SK-N-SH (cell line): ENCODE measurements at places on chromosomes 3 and 15. TPM values are rescaled to one million over a fixed set of nuclear protein-coding genes. Genes with fewer than 3 reads are reported as not detected.

DNA sequence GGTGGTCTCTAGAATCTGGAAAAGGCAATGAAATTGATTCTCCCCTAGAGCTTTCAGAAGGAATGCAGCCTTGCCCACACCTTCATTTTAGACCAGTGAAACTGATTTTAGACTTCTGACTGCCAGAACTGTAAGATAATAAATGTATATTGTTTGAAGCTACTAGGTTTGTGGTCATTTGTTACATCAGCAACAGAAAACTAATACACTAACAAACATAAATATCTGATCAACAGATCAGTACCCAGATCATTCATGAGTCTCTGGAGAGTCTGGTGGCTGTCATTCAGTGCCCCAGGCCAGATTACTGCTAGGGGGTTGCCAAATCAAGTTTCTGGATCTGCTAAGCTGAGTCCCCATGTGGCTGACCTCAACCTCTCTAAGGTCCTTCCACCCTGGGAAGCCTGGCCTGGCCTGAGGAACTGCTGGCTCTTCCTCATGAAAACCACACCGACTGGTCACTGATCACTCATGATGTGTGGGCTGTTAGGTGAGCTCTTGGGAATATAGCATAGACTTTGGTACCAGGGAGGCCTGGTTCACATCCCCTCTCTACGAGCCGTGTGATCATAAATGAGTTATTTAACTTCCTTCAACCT lies 11.1 kb upstream of the LACTB start:
- no peak overlapping the region for H3K27ac ChIP-seq
- H3K27me3 ChIP-seq, result no peaks in the 10 kb centered on the region
- no peak for DNase-seq

DNA sequence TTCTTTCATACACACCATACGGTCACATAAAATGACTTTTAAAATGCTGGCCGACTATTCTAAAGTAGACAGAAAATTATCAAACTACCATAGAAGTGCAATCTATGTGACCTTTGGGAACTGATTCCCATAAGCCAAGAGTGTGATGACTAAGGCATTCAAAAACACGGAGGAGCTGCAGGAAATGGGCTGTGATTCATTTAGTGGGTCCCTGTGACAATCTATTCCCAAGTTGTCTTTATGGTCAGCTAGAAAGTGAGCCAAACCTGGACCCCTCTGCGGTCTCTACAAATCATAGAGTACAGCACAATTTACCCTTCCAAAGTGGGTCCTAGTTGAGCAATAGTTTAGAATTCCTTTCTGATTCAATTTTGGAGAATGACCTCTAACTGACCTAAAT lies 251.5 kb upstream of the CBLB start:
- no peaks in the 10 kb centered on the region for H3K36me3 ChIP-seq
- H3K27me3 ChIP-seq, result no peaks in the 10 kb centered on the region
- H3K27ac ChIP-seq, result peak overlapping the region; percentile 81
- H3K4me3 ChIP-seq, result no peak overlapping the region
- no peak for DNase-seq

DNA sequence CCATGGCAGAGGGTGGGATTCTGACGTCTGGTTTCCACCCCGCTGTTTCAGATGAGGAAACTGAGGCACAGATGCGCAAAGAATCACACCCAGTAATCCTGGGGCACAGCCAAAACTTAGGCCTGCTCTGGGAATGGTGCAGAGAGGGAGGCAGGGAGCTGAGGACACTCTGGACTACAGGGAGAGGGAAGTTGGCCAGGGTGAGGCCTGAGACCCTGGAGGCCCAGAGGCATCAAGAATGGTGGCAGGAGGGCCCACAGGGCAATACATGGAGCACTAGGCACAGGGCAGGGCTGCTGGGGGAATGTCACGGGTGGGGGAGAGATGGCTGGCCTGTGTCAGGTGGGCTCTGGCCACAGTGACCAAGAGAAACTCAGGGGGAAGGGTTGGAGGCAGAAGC lies 63.6 kb downstream of the TLE3 start:
- H3K27me3 ChIP-seq, result peaks cover 25% of the 10 kb centered on the region
- peaks cover 25% of the 10 kb centered on the region; the same call in 1 of the 2 replicates for H3K4me1 ChIP-seq
- no peak for DNase-seq
- H3K36me3 ChIP-seq, result no peaks in the 10 kb centered on the region
- no peak overlapping the region for H3K27ac ChIP-seq

DNA sequence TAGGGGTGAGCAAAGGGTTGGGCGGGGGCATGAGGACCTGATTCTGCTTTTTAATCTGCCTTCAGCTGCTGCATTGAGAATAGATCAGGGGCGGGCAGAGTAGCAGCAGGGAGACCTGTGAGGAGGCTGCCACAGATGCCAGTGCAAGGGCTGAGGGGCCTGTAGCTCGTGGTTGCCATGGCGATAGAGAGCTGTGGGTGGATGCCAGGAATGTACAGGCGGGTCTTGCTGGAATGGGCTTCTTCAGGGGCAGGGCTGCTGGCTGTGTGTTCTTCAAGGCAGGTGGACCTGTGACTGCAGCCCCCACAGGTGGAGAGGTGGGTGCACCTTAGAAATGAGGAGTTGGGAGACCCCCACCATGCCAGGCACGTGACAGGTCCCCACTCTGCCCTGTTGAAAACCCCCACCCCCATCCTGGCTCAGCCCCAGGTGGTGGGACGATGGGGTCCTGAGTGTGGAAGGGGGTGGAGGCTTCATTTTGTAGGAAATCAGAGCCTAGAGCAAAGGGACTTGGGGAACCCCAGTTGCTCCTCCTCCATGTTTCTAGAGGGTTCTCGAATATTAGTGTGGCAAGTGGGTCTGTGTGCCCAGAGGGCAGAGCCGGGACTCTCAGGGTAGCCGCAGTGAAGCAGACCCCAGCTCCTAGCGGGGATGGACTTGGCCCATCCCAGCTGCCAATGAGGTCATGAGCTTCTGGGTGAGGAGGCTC lies 38.3 kb downstream of the SLC6A6 start:
- H3K4me1 ChIP-seq, result peaks cover 42% of the 10 kb centered on the region
- DNase-seq, result peak; percentile 88
- H3K27ac ChIP-seq, result no peak overlapping the region
- H3K36me3 ChIP-seq, result peaks cover 6% of the 10 kb centered on the region; the same call in 1 of the 2 replicates
- no peak overlapping the region for H3K4me3 ChIP-seq

DNA sequence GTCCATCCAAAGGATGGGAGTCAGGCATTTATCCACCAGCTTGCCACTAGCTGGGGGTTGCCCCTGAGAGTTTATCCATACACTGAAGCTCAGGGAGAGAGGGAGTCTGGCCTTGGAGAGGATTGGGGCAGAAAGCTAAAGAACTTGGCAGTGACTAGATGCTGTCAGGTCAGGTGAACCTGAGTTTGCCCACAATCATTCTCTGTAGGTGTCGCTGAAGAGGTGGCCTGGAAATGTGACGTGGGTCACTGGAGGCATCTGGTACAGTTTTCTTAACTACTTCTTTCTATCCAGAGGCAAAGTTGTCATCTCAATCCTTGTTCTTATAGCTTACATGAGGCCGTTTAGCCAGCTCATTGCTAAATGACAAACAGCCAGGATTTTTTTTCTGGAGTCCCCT lies 298.0 kb upstream of the CTNNB1 start:
- no peak for DNase-seq
- no peaks in the 10 kb centered on the region for H3K27me3 ChIP-seq
- no peak overlapping the region for H3K27ac ChIP-seq
- H3K4me1 ChIP-seq, result no peaks in the 10 kb centered on the region
- H3K36me3 ChIP-seq, result no peaks in the 10 kb centered on the region

DNA sequence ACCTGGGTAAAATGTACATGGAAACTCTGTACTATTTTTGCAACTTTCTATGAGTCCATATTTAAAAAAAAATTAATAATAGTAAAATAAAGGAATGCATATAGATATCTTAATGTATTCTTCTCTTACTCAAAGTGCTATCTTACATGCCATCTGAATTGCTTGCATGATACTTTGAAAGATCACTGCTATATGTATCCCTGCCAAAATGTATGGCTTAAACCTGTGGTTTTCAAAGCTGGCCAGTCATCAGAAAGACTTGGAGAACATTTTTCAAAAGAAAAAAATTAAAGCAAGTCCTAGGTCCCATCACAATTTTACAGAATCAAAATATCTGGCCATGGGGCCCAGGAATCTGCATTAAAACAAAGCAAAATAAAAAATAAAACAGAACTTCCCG lies 262.1 kb downstream of the LPP start:
- H3K4me3 ChIP-seq, result no peak overlapping the region
- DNase-seq, result no peak
- H3K27me3 ChIP-seq, result no peaks in the 10 kb centered on the region
- peak overlapping the region; percentile 39 for H3K27ac ChIP-seq
- H3K4me1 ChIP-seq, result no peaks in the 10 kb centered on the region; the same call in 1 of the 2 replicates

DNA sequence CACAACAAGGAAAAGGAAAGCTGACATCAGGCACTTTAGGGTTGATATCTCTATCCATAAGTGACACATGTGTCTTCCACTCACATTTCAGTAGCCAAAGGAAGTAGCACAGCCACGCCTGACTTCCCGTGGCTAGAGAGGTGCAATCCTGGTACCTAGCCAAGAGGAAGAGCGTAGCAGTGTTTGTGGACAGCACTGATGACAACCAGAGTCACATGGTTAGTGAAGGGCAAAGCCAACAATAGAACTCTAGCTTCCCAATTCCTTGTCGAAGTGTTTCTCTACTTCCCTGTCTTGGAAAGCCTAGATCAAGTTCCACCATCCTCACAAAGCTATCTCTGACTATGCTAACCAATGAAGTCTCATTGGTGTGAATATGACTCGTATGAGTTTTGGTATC lies 189.2 kb downstream of the RSL24D1 start:
- H3K36me3 ChIP-seq, result no peaks in the 10 kb centered on the region
- no peak for DNase-seq

- no peak overlapping the region for H3K4me3 ChIP-seq
- DNase-seq, result no peak
- no peaks in the 10 kb centered on the region for H3K36me3 ChIP-seq
- H3K4me1 ChIP-seq, result no peaks in the 10 kb centered on the region
- no peak overlapping the region for H3K27ac ChIP-seq
Observed at GRCh38 chr15:83960192-83960829, 275.3 kb upstream of the GOLGA6L4 start.

DNA sequence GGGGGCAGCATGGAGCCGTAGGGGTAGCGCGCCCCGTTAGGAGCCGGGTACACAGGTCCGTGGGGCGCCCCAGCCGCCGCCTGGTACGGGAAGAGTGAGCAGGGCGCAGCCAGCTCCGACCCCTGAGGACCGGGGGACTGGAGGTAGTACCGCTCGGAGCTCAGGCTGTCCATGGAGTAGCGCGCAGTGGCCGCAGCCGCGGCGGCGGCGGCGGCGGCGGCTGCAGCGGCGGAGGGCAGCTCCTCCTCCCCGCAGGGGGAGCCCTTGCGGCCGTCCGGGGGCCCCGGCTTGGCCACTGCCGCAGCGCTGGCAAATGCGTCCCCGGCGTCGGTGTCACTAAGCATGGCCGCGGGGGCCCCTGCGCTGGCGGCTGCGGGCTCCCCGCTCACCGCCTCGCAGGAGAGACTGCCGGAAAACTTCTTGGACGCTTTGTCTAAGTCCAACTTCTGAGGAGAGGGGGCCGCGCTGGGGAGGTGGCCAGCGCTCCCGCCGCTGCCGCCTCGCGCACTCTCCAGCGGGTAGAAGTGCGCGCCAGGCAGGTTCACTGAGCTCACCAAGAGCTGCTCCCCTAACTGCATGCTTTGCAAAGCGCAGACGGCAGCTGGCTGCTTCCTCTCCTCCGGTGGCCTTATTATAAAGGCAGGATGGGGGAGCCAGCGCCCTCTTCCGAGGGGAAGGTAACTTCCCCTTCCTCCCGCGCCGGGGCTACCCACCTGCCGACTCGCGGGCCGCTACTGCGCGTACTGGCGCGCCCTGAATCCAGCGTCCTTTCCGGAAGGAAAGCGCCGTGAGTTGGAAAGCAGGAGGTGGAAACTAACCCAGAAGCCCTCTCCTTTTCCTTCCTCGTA lies at the start of gene EOMES:
TSS of gene EOMES (minus strand) at position 607 of the 848 bp plus-strand sequence. CDS start at position 578, 29 bp downstream.
- peaks cover 88% of the 10 kb centered on the region for H3K27me3 ChIP-seq
- H3K4me1 ChIP-seq, result no peaks in the 10 kb centered on the region; the same call in 1 of the 2 replicates
- peak within 1 kb of the TSS; percentile 44 for H3K4me3 ChIP-seq
- DNase-seq, result peak; percentile 72

GRCh38 chr3:183253528-183254486 lies 754 bp downstream of the B3GNT5 start:
- 0 out of 2 replicates have a peak, but pooled peaks cover 3% of the 10 kb centered on the region for H3K36me3 ChIP-seq
- H3K4me3 ChIP-seq, result peak overlapping the region; percentile 88
- H3K4me1 ChIP-seq, result no peaks in the 10 kb centered on the region
- peak; percentile 84 for DNase-seq
- no peaks in the 10 kb centered on the region for H3K27me3 ChIP-seq
- peak overlapping the region; percentile 77 for H3K27ac ChIP-seq

DNA sequence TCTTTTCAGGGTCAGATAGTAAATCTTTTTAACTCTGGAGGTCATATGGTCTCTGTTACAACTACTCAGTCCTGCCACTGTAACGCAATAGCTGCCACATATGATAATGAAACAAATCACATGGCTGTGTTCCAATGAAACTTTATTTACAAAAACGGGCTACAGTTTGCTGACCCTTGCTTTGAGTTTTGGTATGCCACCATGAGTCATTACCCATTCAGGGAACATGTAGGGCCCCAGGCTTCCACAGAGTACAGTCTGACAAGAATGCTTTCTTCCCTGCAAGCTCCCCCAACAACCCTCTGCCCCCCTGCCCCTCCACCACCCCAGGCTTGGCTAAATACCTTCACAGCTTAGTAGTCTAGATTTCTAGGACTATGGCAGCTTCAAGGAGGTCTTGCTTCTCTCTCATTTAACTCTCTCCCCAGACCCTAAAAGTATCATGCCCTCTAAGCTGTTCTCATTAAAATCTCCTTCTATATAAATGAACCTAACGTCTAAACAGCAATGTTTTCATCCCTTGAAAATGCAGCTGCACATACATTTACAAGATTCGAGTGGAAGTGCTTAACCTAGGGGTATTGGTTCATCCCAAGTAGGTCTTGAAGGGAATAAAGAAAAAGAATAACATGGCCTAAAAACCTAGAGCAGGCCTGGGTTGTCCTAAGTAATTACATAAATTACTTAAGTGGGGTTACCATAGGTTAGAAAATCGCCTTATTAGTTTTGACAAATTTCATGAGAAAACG lies 117.8 kb upstream of the PRICKLE2 start:
- peaks cover 4% of the 10 kb centered on the region for H3K36me3 ChIP-seq
- peaks cover 28% of the 10 kb centered on the region for H3K4me1 ChIP-seq
- peak; percentile 11 for DNase-seq

DNA sequence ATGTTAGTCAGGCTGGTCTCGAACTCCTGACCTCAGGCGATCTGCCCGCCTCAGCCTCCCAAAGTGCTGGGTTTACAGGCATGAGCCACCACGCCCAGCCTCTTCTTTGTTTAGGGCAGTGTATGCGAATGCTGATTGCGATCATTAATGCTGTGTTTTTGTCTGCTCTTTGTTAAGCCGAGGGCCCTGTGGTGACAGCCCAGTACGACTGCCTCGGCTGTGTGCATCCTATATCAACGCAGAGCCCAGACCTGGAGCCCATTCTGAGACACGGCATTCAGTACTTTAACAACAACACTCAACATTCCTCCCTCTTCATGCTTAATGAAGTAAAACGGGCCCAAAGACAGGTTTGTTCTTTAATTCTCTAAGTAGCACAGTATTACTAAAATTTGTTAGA lies 7.8 kb downstream of the KNG1 start:
- H3K4me1 ChIP-seq, result no peaks in the 10 kb centered on the region; the same call in 1 of the 2 replicates
- H3K27me3 ChIP-seq, result no peaks in the 10 kb centered on the region; the same call in 1 of the 2 replicates
- no peak overlapping the region for H3K27ac ChIP-seq
- no peak for DNase-seq
- no peaks in the 10 kb centered on the region for H3K36me3 ChIP-seq

The CCR8 gene
- not detected in 2 replicates for polyA plus RNA-seq

The IL5RA gene
- polyA plus RNA-seq, result not detected in 2 replicates
